Right hindlimb (tissue), 1 donor: ENCODE measurements at places on chromosomes 3 and 15.

- no peak for DNase-seq
Measured at GRCh38 chr15:31786360-31786759, 244.0 kb upstream of the CHRNA7 start.

DNA sequence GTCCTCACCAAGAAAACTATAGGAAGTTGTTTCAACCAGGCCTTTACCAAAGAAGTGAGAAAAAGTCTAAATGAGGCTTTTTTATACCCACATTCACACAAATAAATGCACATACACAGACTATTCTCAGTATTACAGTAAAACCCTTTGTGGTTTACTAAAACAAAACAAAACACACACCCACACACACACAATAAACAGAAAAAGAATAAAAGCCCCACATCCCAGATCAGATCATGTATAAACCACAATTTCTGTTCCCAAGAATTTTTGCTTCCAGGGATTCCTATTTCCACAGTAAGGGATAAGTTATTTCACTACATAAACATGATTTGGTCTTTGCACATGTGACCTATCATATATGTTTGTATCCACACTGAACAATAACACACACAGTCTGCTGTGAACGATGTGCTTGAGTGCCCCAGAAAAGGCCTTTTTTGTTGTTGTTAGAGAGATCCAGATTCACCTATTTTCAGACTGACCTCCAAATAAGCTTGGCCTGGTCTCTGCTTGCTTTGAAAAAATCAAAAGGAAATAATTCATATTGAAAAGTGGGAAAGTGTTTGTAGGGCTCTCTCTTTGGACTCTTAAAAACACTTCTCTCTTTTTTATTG lies 283.4 kb upstream of the ATP11B start:
- DNase-seq = no peak

DNA sequence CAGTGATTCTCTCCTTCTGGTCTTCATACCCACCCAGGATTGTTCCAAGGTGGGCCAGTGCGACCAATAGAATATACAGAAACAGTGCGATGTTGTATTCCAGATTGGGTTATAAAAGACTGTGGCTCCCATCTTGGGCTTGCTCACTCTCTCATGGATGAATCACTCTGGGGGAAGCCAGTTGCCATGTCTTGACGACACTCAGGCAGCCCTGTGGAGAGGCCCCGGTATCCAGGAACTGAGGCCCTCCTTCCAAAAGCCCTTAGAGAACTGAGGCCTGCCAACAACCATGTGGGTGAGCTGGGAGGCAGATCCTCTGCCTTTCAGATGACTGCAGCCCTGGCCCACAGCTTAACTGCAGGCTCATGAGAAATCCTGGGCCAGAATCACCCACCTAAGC lies 57.2 kb downstream of the SH3GL3 start:
- DNase-seq = no peak

DNA sequence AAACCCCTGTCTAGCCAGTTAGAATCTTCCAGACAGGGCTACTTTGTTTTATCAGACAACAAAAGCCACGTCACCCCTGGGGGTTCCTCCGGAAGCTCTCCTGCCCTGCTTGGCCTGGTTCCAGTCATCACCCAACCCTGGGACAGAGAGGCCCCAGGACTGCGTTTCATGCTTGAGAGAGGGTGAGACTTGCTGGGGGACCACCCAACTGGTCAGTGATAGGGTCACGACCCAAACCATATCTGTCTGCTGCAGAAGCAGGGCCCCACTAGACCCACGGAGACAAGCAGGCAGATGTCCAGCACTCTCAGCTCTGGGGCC lies 1.2 kb downstream of the NT5DC2 start:
- DNase-seq = no peak

DNA sequence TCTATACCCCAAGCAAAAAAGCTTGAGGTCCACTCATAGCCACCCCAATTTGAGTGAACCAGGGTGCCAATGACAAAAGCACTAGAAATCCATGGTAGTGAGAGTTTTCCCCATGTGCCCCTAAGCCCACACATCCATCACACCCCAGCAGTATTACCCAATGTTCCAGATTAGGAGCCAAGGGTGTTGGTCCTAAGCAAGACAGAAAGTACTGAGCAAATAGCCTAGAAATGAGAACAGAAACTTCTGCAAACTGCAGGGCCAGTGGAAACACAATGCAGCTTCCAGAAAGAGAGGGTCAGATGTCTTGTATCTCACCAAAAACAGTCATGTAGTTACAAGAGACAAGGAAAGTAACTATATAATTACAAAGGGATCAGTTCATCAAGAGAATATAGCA lies 10.9 kb upstream of the OXTR start:
- no peak for DNase-seq
